ENCODE measurements at places on chromosomes 3 and 15.
A peak's percentile ranks its signal among the peaks of the same experiment; 100 is the strongest.

GRCh38 chr3:186070550-186070949 lies 38.3 kb downstream of the ETV5 start:
- DNase-seq: no peak

DNA sequence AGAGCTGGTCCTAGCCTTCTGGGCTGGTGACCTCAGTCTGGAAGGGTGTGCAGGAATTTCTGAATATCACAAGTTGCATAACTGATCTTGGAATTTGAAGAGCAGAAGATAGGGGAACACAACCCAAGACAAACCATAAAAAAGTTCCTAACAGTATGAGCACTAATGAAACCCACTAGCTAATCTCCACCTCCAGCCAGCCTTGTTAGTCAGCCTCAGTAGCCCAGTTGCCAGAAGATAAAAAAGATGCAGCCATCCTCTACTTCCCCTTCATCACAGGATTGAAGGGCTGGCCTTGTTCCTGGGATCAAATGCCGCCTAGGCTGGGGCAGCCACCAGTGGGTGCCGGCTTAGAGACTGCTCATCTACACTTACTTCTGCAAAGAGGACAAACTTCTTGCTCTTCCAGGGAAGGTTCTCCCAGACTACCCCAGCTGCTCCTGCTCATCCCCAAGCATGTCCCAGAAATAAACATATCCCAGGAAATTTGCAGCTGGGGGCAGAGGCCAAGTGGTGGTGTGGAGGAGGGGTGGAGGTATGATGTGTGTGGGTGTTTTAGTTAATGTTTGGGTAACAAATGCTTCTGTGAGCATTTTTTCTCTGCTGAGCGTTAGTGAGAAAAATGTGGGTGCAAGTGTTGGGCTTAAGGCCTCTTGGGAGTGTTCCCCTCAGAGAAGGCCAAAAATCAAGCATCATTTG lies 9.2 kb upstream of the ITGA11 start:
- no peak for DNase-seq

GRCh38 chr3:185788292-185788691 lies 36.5 kb downstream of the IGF2BP2 start:
- no peak for DNase-seq

DNA sequence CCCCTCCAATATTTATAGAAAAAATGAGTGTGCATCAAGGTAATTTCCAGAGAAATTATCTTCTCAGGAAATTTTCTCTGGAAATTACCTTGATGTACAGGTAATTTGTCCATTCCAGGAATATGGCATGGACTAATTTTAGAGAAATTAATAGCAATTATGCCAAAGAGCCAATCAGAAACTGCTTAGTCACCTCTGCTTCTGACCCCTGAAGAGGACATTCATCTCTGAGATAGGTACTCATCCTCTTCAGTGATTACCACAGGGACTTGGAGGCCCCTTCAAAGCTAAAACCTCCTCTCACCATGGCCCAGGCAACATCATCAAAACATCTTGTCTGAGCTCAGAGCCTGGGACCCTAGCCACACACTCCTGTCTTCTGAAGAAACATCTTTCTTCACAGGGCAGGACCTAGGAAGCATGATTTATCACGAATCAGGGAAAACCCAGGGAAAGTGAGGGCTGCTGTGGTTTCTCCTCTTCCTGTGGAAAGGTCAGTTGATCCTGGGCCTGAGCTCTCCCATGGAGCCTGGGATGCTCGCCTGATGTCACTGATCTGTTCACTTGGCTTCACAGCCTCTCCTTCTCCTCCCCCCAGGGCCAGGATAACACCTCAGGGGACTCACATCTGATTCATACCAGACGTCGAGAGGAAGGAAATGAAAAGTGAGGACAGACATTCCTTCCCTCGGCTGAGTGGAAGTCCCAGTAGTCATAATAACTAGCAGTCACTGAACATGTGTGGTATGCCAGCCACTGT lies 210.5 kb downstream of the DTWD1 start:
- no peak for DNase-seq

DNA sequence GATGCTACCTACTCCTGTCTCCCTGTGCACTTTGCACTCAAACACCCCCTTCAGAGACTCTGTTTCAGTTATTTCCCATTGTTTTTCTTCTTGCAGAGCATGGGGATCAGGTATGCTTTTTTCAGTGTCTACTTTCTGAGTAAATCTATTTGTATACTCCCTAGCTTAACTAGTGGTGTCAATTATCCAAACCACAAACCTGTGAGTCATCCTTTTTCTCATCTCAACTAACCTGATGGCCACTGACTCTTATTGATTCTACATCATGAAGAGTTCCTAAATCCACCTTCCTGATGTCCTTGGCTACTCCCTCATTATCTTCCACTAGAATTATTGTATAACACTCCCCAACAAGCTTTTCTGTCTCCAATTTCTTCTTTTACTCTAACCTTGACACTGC lies 68.0 kb downstream of the DIPK2A start:
- DNase-seq: no peak

GRCh38 chr3:49769286-49769915 lies 16.9 kb downstream of the IP6K1 start:
- DNase-seq: no peak

DNA sequence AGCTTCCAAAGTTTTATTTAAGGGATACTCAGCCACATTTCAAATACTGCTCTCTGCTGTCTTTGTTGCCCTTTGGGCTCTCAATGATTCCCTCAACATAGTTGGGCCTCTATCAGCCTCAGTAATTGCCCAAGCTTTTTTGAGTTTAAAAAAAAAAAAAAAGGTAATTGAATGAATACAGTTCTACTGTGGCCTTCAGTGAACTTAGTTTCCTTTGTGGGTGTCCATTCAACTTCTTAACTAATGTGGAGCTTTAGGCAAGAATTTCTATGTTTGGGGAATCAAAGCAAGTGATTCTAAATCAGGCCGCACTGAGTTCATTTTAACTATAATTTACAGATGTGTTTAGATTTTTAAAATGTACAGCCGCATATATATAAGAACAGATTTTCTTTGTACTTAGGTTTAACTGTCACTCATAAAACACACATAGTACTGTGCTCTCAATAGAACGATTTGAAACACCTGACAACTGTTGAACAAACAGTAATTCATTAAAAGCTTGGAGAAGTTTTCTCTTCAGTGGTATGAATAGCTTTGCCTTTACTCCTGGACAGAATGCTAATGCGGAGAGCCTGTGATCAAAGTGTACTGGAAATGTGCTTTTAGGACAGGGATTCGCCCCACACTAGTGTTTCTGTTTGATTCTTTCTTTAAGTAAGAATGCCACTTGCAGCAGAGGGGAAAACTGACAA lies 844.9 kb upstream of the SEMA6D start:
- DNase-seq: no peak

DNA sequence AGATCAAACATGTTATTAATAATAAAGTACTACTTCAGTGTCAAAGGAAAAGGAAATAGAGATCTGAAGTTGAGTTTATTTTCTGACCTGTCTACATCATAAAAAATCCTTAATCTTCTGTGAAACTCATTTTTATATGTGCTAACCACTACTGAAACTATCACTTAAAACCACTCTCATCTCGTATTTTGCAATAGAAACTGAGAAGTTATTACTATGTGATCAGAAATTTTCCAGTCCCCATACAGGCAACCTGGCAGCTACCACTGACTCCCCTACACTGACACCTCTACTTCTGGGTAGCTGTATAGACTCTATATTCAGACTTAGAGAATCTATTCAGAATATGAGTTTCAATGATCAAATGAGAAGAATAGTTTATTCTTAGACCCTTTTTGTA lies 8.3 kb downstream of the HDGFL3 start:
- DNase-seq: no peak

DNA sequence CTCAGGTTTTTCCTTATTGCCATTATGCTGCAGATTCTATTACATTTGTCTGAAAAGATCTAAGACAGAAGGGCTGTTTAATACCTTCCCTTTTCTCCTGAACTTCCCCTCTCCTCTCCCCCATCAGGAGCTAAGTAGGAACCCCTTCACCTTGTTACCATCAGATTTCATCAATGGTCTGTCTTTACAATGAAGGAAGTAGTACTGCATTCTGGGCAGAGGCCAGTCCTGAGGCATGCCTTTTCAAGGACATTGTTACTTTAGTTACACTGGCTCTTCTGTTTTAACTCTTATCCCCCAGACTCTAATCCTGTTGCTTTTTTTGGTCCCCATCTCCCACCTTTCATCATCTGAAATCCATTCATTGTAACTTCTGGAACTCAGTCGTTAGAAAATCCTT lies 8.1 kb downstream of the CTNNB1 start:
- no peak for DNase-seq

- DNase-seq: peak; percentile 40
Measured at GRCh38 chr3:133578548-133579191, 5.2 kb downstream of the CDV3 start.

GRCh38 chr3:15512166-15512565 lies 9.3 kb downstream of the COLQ start:
- no peak for DNase-seq

GRCh38 chr3:100634493-100635272 lies 25.3 kb downstream of the ADGRG7 start:
- no peak for DNase-seq

DNA sequence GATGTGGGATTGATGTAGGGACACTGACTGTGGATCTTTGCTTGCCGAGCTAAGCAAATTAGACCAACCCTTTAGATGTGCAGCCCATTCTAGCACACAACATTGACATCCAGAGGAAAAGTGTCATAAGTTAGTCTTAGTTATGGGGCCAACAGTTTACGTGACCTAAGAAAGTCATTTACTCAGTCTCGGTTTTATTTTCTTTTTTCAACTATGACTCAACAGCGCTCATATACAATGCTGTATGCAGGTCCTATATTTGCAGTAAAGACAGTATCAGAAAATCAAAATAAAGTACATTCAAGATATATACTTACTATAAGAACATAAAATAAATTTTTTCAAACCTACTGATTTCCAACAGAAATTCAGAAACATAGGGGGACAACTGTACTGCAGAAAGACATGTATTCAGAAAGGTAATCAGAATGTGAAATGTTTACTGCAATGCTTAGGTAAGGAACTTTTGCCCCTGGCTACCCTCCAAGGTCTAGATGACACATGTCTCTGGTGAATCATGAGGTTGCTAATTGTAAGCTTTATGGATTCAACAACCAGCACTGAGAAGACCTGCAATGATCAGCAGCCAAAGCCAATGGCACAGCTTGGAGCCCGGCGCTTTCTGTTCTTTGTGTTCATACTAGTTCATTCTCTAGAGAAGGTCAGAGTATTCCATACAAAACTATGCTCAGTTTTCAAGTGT lies 317.5 kb upstream of the CNTN6 start:
- DNase-seq: no peak

GRCh38 chr15:74200412-74200815 lies 2.2 kb downstream of the STRA6 start:
- no peak for DNase-seq

GRCh38 chr3:41502023-41502422 lies 302.7 kb downstream of the CTNNB1 start:
- no peak for DNase-seq

DNA sequence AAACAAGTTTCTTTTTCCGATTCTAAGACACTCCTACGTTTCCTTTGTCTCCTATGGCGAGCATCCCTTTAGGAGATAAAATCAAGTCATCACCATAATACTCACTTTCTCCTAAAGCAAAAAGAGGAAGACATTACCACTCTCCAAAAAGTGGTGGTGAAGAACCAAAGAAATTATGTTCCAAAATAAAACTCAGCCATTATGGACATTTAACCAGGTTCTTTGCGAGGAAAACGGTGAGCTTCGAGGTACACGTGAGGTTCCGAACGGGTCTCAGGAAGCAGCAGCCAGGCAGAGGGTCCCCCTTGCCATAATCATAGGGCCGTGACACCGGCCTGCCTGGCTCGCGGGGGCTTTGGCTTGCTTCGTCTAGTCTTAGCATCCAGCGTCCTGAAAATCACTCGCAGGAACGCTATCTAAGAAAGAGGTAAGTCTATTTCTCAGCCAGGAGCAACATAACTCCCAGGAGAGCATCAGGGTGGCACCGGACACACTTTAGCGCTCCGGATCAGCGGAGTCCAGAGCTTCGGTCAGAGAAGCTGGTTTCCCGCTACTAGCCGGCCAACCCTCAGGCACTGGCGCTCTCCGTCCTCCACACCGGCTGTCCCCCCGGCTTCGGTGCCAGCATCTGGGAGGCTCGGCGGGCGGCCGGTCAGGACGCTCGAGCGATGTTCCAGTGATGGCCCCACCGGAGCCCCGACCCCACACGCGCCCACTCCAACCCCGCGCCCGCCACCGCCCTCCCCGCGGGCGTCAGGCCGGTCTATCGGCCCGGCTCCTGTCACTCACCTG lies 581 bp downstream of the IP6K1 start:
- DNase-seq: peak; percentile 72

DNA sequence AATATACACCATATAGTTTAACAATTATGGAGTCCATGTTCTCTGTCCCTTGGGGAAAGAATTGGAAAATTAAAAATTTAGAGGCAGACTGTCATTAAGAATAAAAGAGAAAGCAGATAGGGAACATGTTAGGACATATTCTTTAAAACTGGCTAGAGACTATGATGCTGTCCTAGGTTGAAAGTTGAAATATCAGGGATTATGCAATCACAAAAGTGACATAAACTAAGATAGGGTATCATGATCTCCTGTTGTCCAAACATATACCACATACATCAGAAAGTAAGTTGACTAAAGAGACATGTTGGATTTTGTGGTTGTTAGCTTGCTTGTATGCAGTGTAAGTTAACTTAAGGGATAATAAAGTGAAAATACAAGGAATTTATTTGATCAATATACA lies 9.9 kb upstream of the EID1 start:
- no peak for DNase-seq

DNA sequence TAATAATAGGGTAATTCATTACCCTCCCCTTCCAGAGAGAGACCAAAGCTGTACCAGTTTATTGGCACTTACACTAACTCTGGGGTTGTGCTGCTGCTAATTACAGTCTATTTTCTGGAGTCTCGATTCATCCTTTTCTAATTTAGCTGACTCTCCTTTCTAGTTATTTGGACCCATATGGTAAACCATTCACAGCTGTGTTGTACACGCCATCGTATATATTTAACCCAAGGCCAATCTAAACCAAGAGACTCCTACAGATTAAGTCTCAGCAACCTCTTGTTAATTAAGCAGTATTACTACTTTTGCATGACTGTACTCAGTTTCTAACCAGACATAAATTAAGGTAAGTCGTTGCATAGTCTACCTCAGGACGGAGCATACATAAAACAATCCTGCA lies 22.5 kb downstream of the ANXA2 start:
- no peak for DNase-seq

GRCh38 chr3:136078421-136079364 lies 113.2 kb downstream of the PPP2R3A start:
- DNase-seq: peak; percentile 40

GRCh38 chr3:151044706-151045105 lies 40.8 kb upstream of the MED12L start:
- DNase-seq: no peak

Data from hematopoietic multipotent progenitor cell treated with erythropoietin and hydrocortisone succinate and interleukin-3 and kit ligand, for 17 days (in vitro differentiated cells).